H1 (cell line): ENCODE measurements at places on chromosomes 16 and 17. TPM values are rescaled to one million over a fixed set of nuclear protein-coding genes. Genes with fewer than 3 reads are reported as not detected.

Gene NME2
- polyA plus RNA-seq: 795 and 929 TPM in 2 replicates

Gene CCL4
- not detected in 2 replicates for polyA plus RNA-seq

Gene FOXC2
- not detected in 2 replicates for polyA plus RNA-seq

Gene ZNF594
- 3.6 and 4.2 TPM in 2 replicates for polyA plus RNA-seq

Gene SHPK
- polyA plus RNA-seq: 28.6 and 35.5 TPM in 2 replicates

Gene SGSH
- polyA plus RNA-seq: 18.0 and 39.2 TPM in 2 replicates

Gene NTN1
- polyA plus RNA-seq: 2.0 and 3.6 TPM in 2 replicates

DNA sequence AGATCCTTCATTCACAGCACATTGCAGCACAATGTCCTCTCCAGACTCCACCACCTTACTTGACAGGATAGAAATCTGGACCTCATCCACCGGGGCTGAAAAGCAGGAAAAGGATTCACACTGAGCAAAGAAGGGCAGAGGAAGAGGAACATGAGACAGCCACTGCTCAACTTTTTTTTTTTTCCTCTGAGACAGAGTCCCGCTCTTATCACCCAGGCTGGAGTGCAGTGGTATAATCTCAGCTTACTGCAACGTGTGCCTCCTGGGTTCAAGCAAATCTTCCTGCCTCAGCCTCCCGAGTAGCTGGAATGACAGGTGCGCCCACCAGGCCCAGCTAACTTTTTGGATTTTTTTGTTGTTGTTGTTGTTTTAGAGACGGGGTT lies 34.4 kb downstream of the PECAM1 start:
- no peaks in the 10 kb centered on the region for H3K27me3 ChIP-seq
- no peak overlapping the region for H3K4me3 ChIP-seq
- H3K27ac ChIP-seq: no peak overlapping the region
- no peak for DNase-seq

DNA sequence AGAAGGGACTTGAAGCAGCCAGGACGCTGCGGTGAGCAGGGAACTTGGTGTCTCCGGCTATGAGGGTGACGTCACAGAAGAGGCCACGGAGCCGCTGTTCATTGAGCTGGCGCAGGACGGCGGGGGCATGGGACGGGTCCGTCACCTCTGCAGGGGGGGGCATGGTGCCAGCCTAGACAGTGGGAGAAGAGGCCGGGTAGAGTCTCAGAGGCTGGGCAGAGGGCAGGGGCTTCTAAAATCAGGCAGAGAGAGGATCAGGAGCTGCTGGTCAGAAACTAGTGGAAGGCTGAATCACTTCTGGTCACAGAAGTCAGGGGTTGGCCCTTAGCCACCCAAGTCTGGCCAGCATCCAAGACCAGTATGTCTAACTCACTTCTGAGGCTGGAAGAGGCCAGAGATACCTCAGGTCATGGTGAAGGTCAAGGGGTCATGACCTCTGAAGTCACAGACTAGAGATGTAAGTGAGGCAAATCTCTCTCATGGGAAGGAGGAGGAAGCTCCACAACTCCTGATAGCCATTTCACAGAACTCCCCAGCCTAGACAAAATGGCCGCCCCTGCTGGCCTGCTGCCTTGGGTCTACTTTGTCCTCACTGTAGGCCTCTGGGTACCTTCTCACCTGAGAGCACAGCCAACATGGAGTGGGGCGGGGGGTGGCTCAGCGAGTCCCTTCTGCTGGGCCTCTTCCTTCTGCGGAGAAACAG lies 12.6 kb downstream of the ZBTB4 start:
- no peaks in the 10 kb centered on the region; the same call in 1 of the 2 replicates for H3K36me3 ChIP-seq
- DNase-seq: no peak
- no peaks in the 10 kb centered on the region for H3K27me3 ChIP-seq
- H3K4me1 ChIP-seq: 0 out of 2 replicates have a peak, but pooled peaks cover 1% of the 10 kb centered on the region
- no peak overlapping the region for H3K4me3 ChIP-seq
- no peak overlapping the region for H3K27ac ChIP-seq

DNA sequence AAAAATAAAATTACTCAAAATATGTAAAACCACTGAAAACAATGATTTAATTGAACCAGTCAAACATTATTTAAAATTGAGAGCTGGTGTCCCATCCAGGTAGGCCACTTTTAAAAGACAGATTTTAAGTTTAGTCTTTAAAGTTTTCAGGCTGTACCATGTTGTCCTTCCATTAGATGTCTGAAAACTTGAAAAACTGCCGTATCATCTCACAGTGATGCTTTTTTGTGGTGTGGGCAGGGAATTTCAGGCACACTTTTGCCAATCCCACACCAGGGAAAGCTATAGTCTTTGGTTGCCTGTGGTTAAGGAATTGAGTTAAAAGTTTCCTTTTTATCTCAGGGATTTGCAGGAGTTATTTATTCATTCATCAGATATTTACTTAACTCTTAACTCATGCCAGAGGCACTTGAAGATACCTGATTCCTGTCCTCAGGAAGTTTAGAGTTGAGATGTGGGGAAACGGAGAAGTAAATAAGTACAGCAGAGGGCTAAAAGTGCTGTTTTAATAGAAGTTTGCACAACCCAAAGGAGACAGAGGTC lies 3.2 kb downstream of the SNTB2 start:
- no peak for DNase-seq
- no peak overlapping the region for H3K4me3 ChIP-seq
- no peaks in the 10 kb centered on the region for H3K36me3 ChIP-seq
- peaks cover 4% of the 10 kb centered on the region; the same call in 1 of the 2 replicates for H3K4me1 ChIP-seq
- H3K27ac ChIP-seq: no peak overlapping the region
- H3K27me3 ChIP-seq: no peaks in the 10 kb centered on the region

DNA sequence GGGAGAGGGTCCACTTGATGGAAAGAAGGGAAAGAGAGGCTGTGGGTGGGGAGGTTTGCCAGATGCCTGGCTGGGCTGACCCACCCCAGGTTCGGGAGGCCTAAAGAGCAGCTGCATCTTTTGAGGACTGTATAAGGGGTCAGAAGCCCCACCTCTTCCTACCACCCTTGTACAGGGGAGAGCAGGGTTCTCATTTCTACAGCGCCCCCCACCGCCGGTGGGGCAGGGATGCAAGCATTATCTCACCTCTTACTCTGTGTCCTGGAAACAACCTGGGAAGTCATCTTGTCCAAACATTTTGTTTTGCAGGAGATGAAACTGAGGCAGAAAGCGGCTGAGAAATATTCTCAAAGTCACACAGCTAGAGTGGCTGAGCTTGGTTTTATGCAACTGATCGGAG lies 22.5 kb upstream of the CCDC182 start:
- no peak overlapping the region for H3K4me3 ChIP-seq
- H3K27me3 ChIP-seq: no peaks in the 10 kb centered on the region
- peaks cover 2% of the 10 kb centered on the region; the same call in 1 of the 2 replicates for H3K4me1 ChIP-seq
- no peaks in the 10 kb centered on the region for H3K36me3 ChIP-seq
- no peak overlapping the region for H3K27ac ChIP-seq

DNA sequence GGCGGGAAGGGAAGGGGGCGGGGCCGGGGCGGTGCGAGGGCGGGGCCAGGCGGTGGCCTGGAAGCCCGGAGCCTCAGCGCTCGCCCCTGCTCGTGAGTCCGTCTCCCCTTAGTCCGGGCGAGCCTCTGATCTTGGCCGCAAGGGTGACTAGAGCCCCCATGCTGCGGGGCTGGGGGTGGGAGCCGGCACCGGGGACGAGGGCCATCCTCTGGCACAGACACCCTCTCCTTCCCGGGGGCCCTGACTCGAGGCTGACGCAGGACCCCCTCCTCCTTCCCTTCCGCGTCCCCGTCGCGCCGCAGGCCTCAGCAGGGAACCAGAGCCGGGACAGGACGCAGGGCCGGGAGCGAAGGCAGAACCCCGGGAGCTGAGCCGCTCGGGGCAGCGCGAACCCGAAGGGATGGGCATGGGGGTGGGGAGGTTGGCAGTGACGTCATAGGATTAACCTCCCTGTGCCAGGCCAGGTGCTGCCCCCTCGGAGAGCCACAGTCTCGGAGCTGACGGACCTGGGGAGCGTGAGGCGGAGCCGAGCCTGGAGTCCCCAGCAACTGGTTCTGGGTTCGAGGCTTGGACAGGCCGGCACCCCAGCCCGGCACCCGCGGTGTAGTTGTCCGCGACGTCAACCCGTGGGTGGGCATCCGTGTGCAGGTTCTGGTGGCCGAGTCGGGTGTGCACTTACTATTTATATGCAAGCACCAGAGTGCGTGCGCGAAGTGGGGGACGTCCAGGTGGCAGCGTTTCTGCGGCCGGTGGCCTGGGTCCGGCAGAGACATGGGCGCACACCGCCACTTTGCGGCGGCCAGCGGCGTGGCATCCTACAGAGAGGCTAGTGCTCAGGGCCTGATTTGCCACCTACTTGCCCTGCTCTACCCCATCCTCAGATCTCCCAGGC lies 503 bp upstream of the PLCD3 start:
- 0 out of 2 replicates have a peak overlapping the region, but pooled peaks have one; percentile 4 for H3K27ac ChIP-seq
- no peak for DNase-seq
- H3K27me3 ChIP-seq: no peaks in the 10 kb centered on the region
- H3K4me3 ChIP-seq: peak overlapping the region; percentile 81
- peaks cover 12% of the 10 kb centered on the region; the same call in 1 of the 2 replicates for H3K4me1 ChIP-seq

DNA sequence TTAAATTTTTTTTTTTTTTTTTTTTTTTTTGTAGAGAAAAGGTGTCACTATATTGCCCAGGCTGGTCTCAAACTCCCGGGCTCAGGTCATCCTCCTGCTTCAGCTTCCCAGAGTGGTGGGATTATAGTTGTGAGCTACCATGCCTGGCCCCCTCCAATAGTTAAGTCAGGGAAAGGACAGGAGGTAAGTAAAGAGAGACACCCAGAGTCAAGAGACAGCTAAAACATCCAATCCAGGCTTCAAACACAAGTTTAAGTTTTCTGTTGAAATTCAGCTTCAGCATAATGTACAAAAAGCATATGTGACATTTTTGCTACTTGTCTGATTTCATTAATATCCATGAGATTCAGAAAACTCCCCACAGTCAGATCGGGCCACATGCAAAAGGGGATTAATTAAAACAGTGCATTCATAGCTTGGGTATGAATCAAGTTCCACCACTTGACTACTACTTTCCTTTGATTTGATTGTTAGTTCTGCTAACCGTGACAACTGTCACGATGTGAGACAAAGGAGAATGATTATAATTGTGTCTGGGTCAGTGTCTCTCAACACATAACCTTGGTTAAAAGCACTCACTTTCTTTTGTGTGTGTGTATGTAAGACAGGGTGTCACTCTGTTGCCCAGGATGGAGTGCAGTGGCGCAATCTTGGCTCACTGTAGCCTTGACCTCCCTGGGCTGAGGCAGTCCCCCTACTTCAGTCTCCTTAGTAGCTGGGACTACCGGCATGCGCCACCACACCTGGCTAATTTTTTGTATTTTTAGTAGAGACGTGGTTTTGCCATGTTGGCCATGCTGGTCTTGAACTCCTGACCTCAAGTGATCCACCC lies 184.9 kb downstream of the PARN start:
- no peaks in the 10 kb centered on the region for H3K36me3 ChIP-seq
- DNase-seq: no peak
- H3K27ac ChIP-seq: no peak overlapping the region
- H3K4me1 ChIP-seq: peaks cover 2% of the 10 kb centered on the region; the same call in 1 of the 2 replicates

DNA sequence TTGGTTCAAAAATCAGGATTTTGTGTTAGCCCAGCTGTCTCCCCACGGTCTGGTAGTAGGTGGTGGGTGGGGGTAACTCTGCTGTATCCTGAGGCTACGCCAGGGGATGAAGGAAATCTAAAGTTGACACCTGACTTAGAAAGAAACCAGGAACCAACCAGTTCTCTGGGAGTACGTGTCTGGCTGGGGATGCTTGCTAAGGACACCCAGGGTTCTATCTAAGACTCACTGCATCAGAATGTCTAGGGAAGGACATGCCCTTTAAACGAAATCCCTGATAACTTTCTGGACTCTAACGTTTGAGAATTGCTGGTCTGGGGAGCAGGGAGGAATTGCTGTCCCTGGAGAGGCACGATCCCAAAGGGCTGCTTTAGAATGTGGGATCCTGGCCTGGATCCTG lies 39.2 kb upstream of the CES5A start:
- no peak overlapping the region for H3K27ac ChIP-seq
- no peak for DNase-seq
- no peak overlapping the region for H3K4me3 ChIP-seq
- no peaks in the 10 kb centered on the region for H3K36me3 ChIP-seq
- no peaks in the 10 kb centered on the region for H3K27me3 ChIP-seq
- no peaks in the 10 kb centered on the region for H3K4me1 ChIP-seq

- no peak overlapping the region for H3K27ac ChIP-seq
- DNase-seq: no peak
- H3K4me1 ChIP-seq: peaks cover 2% of the 10 kb centered on the region; the same call in 1 of the 2 replicates
- no peaks in the 10 kb centered on the region for H3K36me3 ChIP-seq
- no peaks in the 10 kb centered on the region; the same call in 1 of the 2 replicates for H3K27me3 ChIP-seq
Measured at GRCh38 chr16:89013692-89014402, 36.8 kb upstream of the CBFA2T3 start.

DNA sequence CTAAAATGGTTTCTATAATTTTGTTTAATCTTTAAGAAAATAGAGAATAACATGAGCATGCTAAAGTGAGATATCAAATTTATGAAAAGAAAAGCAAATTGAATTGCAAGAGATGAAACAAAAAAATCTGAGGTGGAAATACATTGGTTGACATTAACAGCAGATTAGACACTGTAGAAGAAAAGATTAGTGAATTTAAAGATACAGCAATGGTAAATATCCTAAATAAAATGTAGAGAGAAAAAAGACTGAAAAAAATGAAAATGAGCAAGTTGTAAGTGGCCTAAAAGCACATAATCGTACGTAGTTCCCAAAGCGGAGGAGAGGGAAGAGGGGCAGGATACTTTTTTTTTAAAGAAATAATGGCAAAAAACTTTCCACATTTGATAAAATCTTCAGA lies 30.5 kb upstream of the ALDH3A2 start:
- no peaks in the 10 kb centered on the region for H3K4me1 ChIP-seq
- H3K27me3 ChIP-seq: no peaks in the 10 kb centered on the region
- no peak overlapping the region for H3K27ac ChIP-seq
- H3K36me3 ChIP-seq: no peaks in the 10 kb centered on the region
- DNase-seq: no peak

- H3K4me3 ChIP-seq: no peak overlapping the region
- H3K27me3 ChIP-seq: no peaks in the 10 kb centered on the region
- no peak for DNase-seq
- H3K36me3 ChIP-seq: peaks cover 10% of the 10 kb centered on the region
- H3K27ac ChIP-seq: no peak overlapping the region
- H3K4me1 ChIP-seq: no peaks in the 10 kb centered on the region
Measured at GRCh38 chr17:16342979-16343378, 10.3 kb downstream of the CENPV start.

GRCh38 chr17:50653738-50654137 lies 19.1 kb downstream of the ABCC3 start:
- H3K4me1 ChIP-seq: no peaks in the 10 kb centered on the region
- H3K4me3 ChIP-seq: no peak overlapping the region
- H3K27ac ChIP-seq: no peak overlapping the region
- H3K27me3 ChIP-seq: no peaks in the 10 kb centered on the region
- DNase-seq: no peak

GRCh38 chr16:81779536-81780320 lies 637 bp downstream of the PLCG2 start:
- no peaks in the 10 kb centered on the region for H3K4me1 ChIP-seq
- DNase-seq: no peak
- H3K4me3 ChIP-seq: peak overlapping the region; percentile 67
- no peak overlapping the region for H3K27ac ChIP-seq
- no peaks in the 10 kb centered on the region for H3K36me3 ChIP-seq

DNA sequence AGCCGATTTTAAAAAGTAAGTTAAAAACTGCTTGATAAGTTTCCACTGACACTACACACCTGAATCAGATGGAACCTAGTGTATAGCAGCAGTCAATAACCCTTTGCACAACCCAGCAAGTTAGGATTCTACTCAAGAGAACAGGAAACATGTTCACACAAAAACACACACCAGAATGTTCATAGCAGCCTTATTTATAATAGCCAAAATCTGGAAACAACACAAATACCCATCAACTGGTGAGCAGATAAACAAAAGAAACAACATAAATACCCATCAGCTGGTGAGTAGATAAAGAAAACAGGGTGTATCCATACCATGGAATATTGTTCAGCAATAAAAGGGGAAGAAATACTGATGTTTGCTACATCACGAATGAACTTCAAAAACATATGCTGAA lies 2.7 kb upstream of the CDH11 start:
- peaks cover 59% of the 10 kb centered on the region for H3K27me3 ChIP-seq
- no peak overlapping the region for H3K27ac ChIP-seq
- no peak overlapping the region for H3K4me3 ChIP-seq
- H3K36me3 ChIP-seq: no peaks in the 10 kb centered on the region
- H3K4me1 ChIP-seq: peaks cover 15% of the 10 kb centered on the region
